ENCODE measurements at places on chromosomes 1 and 21.

- DNase-seq = no peak
Observed at GRCh38 chr1:51093581-51093980, 8.4 kb upstream of the C1orf185 start.

DNA sequence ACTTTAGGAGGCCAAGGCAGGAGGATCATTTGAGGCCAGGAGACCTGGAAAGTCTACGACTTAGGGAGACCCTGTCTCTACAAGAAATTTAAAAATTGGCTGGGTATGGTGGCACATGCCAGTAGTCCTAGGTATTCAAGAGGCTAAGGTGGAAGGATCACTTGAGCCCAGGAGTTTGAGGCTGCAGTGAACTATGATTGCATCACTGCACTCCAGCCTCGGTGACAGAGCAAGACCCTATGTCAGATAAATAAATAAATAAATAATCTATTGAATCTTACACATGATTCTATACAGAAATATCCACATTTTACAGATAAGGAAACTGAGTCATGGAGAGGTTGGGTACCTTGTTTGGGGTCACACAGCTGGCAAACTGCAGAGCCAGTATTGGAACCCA, 89.1 kb downstream of the MAN1C1 start:
- no peak for DNase-seq

GRCh38 chr1:20846461-20847374, 59.6 kb upstream of the HP1BP3 start:
- no peak for DNase-seq

GRCh38 chr1:21814241-21814918, 2.3 kb downstream of the LDLRAD2 start:
- DNase-seq = peak; percentile 94

GRCh38 chr1:184771190-184771691, 16.6 kb upstream of the EDEM3 start:
- no peak for DNase-seq

- DNase-seq = peak; percentile 4
Observed at GRCh38 chr21:46202592-46203202, 18.4 kb upstream of the SPATC1L start.

DNA sequence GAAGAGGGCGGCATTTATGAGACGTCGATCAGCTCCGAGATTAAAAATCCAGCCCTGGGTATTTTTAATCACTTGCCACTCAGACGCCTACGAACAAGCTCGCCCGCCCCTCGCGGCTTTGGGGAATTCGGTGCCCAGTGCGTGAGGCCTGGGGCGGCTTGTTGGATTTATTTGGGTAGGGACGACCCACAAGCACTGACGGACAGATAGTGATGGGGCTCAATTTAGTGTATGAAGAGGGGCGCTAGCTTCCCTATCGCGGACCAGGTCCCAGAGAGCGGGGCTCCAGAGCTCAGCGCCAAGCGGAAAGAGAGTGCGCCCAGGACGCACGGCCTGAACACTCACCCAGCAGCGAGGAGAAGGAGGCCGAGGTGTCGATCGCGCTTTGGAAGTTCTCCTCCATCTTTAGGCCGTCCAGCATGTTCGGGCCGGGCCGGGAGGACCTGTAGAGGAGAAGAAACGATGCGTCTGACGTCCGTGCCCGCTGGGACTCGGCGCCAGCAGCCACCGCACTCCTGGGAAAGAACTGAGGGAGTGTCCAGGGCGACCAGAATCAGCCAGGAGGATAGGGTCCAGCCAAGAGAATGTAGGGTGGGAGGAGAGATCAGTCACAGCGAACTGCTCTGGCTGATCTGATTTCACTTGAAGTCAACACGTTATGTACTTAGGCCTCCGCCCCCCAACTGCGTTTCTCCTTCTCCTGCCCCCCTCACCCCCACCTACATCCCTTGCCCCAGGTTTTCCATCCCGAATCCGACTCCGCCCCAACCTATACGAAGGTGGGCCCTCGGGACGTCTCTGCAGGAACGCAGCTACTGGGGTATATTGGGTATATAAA, 1.2 kb downstream of the LMX1A start:
- no peak for DNase-seq

DNA sequence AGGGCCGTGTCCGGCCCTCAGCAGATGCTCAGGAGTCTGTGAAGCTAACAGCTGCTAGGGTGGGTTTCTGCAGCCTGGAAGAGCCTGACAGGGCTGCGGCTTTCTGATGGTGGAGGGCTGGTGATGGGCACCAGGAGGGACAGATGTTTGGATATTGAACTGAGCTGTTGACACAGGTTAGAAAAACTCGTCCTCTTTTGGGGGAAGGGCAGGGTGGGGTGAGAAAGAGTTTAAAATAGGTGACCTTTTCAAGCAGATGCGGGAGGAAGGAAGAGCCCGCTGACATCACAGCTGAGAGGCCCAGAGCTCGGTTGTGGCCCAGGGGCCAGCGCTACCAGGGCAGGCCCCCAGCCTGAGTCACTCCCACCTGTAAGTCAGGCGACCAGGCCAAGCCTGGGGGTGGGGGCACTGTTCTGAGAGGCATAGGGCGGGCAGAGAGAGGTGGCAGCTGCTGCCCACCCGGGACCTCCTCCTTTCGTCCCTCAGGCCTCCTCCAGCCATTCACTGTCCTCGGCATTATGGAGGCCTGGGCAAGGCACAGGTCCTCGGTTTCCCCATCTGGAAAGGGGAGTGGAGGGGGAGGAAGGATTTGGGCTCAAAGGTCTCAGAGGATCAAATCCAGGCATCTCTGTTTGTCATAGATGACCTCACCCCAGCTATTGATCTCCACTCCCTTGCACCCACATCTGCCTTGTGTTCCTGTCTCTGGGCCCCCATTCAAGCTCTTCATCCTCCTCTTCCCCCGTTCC, 32.3 kb upstream of the ID3 start:
- no peak for DNase-seq

GRCh38 chr21:28615276-28615675, 377.4 kb downstream of the LTN1 start:
- DNase-seq = no peak

DNA sequence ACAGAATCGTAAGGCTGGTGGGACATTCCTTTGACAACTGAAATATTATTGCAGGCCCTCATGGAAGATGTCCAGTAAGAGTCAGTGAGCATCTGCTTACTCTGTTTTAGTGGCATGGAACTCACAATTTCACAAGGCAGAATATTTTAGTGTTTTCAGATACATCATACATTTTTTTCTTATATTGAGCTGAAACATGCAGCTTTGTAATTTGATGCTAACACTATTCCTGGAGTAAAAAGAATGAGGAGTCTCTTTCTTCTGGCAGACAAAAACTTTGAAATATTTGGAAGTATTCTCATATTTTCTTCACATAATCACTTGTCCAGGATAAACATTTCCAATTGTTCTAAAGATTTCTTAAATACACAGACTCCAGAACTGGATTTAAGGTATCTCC, 17.7 kb downstream of the CLDN17 start:
- DNase-seq = no peak

- no peak for DNase-seq
Observed at GRCh38 chr1:231933711-231934626, 307.4 kb downstream of the DISC1 start.

GRCh38 chr1:168801032-168801745, 72.2 kb upstream of the DPT start:
- no peak for DNase-seq

GRCh38 chr1:221900678-221901077, 158.8 kb upstream of the DUSP10 start:
- no peak for DNase-seq

- DNase-seq = no peak
Observed at GRCh38 chr1:198203434-198203833, 46.6 kb downstream of the NEK7 start.

DNA sequence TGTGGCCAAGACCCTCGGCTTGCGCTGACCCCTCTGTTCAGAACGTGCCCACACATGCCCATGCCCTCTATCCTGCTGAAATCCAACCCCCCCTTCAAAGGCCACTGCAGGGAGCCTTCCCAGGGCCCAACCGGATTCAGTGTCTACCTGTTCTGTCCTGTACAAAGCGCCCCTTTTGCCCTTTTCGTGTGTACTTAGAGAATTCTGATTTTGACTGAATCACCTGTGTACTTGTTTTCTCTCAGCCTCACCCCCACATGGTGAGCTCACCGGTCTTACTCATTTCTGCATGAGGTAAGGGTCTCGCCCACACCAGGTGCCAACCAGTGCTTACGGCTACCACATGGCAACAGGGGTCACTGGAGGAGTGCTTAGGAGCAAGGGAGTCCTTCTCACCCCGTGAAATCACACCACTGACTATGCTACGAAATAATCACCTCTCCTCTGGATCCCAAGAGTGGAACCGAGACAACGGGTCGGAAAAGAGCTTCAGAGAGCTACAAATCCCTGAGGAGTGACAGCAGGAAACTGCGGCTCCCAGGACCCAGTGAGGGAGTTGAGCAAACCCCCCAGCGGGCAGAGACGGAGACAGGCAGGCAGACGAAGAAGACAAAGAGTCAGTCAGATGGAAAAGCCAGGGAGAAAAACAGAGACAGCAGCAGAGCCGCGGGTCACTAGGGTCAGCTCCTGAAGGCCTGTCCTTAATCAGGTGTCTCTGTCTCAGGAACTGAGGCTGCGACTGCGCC, 2.1 kb upstream of the S100A2 start:
- no peak for DNase-seq

GRCh38 chr1:6234502-6235295, 1.1 kb downstream of the ICMT start:
- DNase-seq = no peak

DNA sequence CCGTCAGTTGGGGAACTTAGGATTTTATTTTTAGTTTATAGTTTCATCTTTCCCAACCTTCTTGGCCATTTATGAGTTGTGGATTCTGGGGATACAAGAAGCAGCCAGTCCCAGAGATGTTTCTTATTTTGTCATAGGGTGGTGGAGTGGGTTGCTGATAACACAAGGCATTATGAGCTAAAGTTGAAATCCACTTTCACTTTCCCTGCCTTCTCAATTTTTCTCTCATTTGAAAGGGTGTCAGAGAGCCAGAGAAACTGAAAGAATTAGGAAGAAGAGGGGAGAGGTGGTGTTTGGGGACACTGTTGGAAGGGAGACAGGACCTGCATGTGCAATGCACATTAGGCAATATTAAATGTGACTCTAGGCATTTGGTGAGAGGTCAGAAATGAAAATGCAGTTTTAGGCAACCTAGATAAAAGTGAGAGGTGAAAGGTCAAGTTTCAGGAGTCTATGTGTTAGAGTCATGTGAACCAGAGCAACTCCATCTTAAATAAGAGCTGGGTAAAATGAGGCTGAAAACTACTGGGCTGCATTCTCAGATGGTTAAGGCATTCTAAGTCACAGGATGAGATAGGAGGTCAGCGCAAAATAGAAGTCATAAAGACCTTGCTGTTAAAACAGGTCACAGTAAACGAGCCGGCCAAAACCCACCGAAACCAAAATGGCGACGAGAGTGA, 71.1 kb upstream of the F3 start:
- DNase-seq = no peak

DNA sequence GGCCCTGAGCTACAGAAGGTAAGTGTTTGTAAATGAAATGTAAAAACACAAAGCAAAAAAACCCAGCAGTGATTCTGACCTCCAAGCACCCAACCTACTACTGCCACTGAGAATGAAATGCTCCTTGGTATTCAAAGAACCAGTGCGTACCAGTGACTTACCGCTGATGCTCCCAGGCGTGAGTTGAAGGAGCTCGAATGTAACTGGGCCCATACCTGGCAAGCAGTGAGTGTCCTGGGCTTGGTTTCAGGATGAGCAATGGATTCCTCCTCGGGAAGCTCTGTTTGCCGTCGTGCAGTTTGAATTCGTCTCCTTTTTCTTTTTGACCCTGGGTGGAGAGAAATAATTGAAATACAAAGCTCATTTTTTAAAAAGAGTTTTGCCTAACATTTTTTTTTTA, 121.9 kb downstream of the ATG4C start:
- DNase-seq = no peak

GRCh38 chr21:35548904-35549615, 500.0 kb upstream of the RUNX1 start:
- no peak for DNase-seq

GRCh38 chr1:173392895-173393658, 84.1 kb upstream of the PRDX6 start:
- no peak for DNase-seq

DNA sequence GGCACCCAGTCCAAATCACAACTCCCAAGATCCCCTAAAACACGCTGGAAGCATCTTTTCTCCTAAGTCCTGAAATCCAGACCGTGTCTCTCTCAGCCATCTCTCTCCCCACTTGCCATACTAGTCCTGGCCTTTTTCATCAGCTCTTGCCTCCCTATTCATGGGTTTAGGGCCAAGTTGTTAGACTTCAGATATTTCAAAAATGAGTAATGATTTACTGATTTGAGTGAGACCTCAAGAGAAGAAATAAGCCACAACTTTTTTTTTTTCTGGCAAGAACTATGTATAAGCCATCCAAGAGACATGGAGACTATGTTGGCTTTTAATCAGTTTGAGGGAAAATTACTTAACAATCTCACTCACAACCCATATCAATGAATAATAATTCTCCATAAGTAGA, 62.5 kb downstream of the TBX15 start:
- no peak for DNase-seq

DNA sequence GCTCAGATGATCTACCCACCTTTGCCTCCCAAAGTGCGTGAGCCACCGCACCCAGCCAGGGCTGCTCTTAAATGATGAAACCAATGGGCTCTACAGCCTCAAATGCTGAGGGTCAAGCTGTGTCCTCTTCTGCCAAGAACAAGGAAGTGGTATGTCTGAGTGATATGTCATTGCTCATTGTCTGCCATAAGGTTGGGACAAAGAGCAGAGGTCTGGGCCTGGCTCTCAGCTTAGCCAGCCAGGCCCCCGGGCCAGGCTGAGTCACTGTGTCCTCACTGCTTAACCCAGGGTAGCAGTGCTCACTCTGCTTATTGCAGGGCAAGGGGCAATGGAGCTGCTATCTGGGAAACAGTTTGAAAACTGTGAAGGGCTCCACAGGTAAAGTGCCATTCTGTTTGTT, 8.3 kb upstream of the ETS2 start:
- peak; percentile 87 for DNase-seq

DNA sequence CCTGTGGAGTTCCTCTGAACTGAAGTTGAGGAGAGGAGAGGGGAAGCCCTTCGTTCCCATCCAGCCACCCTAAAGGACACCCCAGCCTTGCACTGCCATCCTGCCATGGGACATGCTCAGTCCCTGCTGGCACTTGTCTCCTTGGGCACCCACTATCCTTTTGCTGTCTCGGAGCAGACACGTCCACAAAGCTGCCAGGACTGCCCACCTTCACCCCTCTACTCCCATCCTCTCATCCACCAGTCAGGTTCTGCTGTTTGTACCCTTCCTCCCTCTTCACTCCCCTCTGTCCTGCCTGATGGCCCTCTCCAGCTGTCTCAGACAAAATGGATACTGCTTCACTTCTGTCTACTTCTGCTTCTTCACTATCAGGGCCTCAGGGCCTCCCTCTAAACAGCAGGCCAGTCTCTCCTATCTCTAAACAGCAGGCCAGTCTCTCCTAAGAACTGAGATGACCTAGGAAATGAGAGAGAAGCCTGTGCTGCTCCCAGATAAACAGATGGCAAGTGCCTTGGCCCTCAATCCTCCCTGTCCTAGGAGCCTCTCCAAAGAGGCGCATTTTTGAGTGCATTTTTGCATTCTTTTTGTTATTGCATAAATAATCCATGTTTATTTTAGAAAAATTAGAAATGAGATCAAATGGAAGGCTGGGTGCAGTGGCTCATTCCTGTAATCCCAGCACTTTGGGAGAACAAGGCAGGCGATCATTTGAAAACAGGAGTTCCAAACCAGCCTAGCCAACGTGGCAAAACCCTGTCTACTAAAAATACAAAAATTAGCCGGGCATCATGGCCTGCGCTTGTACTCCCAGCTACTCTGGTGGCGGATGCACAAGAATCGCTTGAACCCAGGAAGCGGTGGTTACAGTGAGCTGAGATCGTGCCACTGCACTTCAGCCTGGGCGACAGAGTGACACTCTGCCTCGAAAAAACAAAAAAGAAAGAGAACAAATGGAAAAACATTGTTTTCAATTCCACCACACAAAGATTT, 4.4 kb upstream of the PYCR2 start:
- DNase-seq = no peak
